ENCODE measurements at places on chromosomes 16 and 17. TPM values are rescaled to one million over a fixed set of nuclear protein-coding genes. Genes with fewer than 3 reads are reported as not detected.
A peak's percentile ranks its signal among the peaks of the same experiment; 100 is the strongest.

The SCARF1 gene
- 5.2 TPM for total RNA-seq

The KRT9 gene
- not detected for total RNA-seq

The NUDT7 gene
- 2.3 TPM for total RNA-seq

- H3K27ac ChIP-seq = no peak overlapping the region
- DNase-seq = no peak
- peaks cover 13% of the 10 kb centered on the region for H3K4me1 ChIP-seq
- no peak overlapping the region for H3K4me3 ChIP-seq
- H3K27me3 ChIP-seq = no peaks in the 10 kb centered on the region
Measured at GRCh38 chr17:80104321-80104955, 3.1 kb downstream of the GAA start.

GRCh38 chr16:60882816-60883215 lies 1153.4 kb downstream of the CDH8 start:
- H3K27ac ChIP-seq = no peak overlapping the region
- H3K27me3 ChIP-seq = no peaks in the 10 kb centered on the region
- no peak for DNase-seq
- no peak overlapping the region for H3K4me3 ChIP-seq
- H3K4me1 ChIP-seq = no peaks in the 10 kb centered on the region

DNA sequence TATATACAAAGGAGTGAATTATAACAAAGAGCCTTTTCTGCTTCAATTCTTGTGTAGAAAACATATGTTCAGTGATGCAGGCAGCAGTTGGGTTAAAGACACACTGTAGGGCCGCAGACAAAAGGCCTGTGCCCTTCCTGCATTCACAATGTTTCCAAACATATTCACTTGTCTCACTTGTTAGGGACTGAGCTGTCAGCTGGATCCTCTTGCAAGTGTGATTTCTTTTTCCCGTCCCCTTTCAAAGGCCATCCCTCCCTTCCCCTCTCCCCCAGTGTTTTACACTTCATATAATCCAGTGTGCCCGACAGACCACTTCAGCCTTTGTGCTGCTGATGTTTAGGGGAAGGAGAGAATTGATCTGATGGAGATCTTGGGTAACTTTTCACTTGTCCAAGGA lies 217.0 kb downstream of the FTO start:
- H3K4me3 ChIP-seq = no peak overlapping the region
- DNase-seq = no peak
- H3K27ac ChIP-seq = no peak overlapping the region
- peaks cover 2% of the 10 kb centered on the region for H3K36me3 ChIP-seq
- peaks cover 2% of the 10 kb centered on the region for H3K4me1 ChIP-seq
- no peaks in the 10 kb centered on the region for H3K27me3 ChIP-seq

- no peak overlapping the region for H3K27ac ChIP-seq
- H3K4me1 ChIP-seq = no peaks in the 10 kb centered on the region
- no peaks in the 10 kb centered on the region for H3K36me3 ChIP-seq
- DNase-seq = no peak
- H3K27me3 ChIP-seq = no peaks in the 10 kb centered on the region
- H3K4me3 ChIP-seq = no peak overlapping the region
Measured at GRCh38 chr16:50011707-50012106, 13.3 kb upstream of the CNEP1R1 start.

DNA sequence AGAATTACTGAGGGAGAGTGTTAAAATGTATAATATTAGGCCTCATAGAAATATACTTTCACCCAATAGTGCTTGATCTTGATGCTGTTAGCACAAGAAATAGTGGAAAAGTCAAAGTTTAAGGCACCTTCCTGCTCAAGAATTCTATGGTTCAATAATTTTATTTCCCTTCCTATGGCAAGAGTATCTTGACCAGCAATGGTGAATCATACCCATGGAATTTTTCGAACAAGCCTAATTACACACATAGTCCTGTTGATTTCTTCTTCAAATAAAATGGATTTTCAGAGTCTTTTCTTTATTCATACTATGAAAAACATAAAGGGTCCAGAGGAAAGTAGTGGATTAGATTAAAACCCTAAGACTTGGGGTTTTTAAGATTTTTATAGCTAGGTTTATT lies 810.6 kb downstream of the CDH11 start:
- H3K27ac ChIP-seq = no peak overlapping the region
- H3K36me3 ChIP-seq = no peaks in the 10 kb centered on the region
- no peak overlapping the region for H3K4me3 ChIP-seq
- DNase-seq = no peak
- no peaks in the 10 kb centered on the region for H3K4me1 ChIP-seq

- H3K36me3 ChIP-seq = no peaks in the 10 kb centered on the region
- H3K4me1 ChIP-seq = peaks cover 49% of the 10 kb centered on the region
Measured at GRCh38 chr16:87393680-87394055, 1.5 kb downstream of the MAP1LC3B start.

GRCh38 chr17:6641247-6641863 lies 495 bp downstream of the TXNDC17 start:
- peak overlapping the region; percentile 80 for H3K4me3 ChIP-seq
- H3K27ac ChIP-seq = peak overlapping the region; percentile 82
- peaks cover 5% of the 10 kb centered on the region for H3K36me3 ChIP-seq
- no peaks in the 10 kb centered on the region for H3K27me3 ChIP-seq

DNA sequence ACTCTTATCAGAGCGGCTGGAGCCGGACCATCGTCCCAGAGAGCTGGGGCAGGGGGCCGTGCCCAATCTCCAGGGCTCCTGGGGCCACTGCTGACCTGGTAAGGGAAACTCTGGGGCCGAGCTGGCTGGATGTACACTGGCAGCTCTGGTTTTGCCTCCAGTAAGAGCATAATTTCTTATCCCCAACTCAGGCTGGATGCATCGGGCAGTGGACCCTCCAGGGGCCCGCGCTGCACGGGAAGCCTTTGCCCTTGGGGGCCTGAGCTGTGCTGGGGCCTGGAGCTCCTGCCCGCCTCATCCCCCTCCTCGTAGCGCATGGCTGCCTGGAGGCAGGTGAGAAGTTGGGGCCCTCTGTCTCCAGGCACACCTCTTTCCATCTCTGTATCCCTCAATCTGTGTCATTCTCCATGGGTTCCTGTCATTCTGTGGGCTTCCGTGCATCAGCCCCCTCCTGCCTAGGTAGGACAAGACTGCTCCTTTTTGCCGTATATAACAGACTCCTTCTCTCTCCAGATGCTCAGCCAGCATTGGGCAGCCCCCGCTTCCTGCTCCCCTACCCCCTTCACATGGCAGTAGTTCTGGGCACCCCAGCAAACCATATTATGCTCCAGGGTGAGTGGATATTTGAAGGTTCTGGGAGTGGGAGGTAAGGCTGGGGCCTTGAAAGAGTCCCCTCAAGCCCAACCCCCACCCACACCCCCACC lies 9.4 kb upstream of the TMEM88 start:
- H3K4me1 ChIP-seq = peaks cover 23% of the 10 kb centered on the region
- no peak for DNase-seq
- peak overlapping the region; percentile 81 for H3K4me3 ChIP-seq
- no peaks in the 10 kb centered on the region for H3K27me3 ChIP-seq
- peak overlapping the region; percentile 99 for H3K27ac ChIP-seq

GRCh38 chr17:83203073-83203471 lies 123.7 kb downstream of the METRNL start:
- peak; percentile 72 for DNase-seq
- H3K4me3 ChIP-seq = no peak overlapping the region
- no peaks in the 10 kb centered on the region for H3K36me3 ChIP-seq
- peaks cover 26% of the 10 kb centered on the region for H3K4me1 ChIP-seq
- H3K27ac ChIP-seq = peak overlapping the region; percentile 70

DNA sequence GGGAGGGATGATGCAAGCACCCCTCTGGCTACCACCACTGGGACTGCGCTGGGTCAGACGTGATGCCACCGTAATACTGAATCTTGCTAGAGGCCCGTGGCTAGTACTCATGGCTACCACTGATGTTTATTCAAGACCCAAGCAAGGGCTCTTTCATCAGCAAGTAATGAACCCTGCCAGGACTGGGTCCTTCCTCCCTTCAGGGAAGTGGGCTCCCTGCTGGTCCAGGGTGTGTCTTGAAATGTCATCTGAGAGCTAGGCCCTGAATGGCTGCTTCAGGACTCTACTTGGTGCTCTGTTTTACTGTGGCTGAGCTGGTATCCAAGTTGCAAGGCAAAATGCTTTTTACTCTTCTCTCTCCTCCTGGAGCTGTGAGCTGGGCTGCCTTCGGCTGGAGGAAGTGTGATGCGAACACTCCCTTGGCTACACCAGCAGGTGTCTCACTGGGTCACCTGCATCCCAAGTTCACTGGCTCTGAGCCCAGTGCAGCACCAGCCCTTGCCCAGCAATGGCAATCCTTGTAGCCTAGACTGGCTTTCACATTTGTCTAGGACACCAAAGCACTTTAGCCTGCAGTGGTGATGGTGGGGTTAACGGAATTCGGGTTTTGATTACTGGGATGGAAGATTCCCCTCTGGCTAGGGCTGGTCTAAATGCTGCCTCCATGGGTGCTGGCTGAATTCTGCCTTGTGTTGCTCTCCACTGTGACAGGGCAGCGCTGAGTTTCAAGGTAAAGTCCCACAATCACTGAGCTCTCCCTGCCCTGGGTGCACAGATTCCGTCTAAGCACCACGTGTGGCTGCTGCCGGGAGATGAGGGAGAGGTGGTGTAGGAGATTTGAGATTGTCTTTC lies 98.6 kb downstream of the USP22 start:
- no peaks in the 10 kb centered on the region for H3K27me3 ChIP-seq
- no peaks in the 10 kb centered on the region for H3K36me3 ChIP-seq
- no peak overlapping the region for H3K27ac ChIP-seq
- H3K4me1 ChIP-seq = no peaks in the 10 kb centered on the region
- DNase-seq = no peak

GRCh38 chr16:28288114-28288513 lies 4.2 kb upstream of the SBK1 start:
- DNase-seq = no peak
- H3K36me3 ChIP-seq = no peaks in the 10 kb centered on the region
- no peaks in the 10 kb centered on the region for H3K27me3 ChIP-seq
- H3K4me1 ChIP-seq = peaks cover 46% of the 10 kb centered on the region
- H3K27ac ChIP-seq = peak overlapping the region; percentile 66

- H3K4me1 ChIP-seq = no peaks in the 10 kb centered on the region
- no peak overlapping the region for H3K4me3 ChIP-seq
- DNase-seq = no peak
- H3K27me3 ChIP-seq = no peaks in the 10 kb centered on the region
Measured at GRCh38 chr16:86819533-86819892, 241.2 kb downstream of the FOXL1 start.

- H3K27me3 ChIP-seq = no peaks in the 10 kb centered on the region
- peak overlapping the region; percentile 25 for H3K27ac ChIP-seq
- peaks cover 79% of the 10 kb centered on the region for H3K36me3 ChIP-seq
- no peak for DNase-seq
Measured at GRCh38 chr16:10539236-10539635, 41.2 kb downstream of the EMP2 start.

DNA sequence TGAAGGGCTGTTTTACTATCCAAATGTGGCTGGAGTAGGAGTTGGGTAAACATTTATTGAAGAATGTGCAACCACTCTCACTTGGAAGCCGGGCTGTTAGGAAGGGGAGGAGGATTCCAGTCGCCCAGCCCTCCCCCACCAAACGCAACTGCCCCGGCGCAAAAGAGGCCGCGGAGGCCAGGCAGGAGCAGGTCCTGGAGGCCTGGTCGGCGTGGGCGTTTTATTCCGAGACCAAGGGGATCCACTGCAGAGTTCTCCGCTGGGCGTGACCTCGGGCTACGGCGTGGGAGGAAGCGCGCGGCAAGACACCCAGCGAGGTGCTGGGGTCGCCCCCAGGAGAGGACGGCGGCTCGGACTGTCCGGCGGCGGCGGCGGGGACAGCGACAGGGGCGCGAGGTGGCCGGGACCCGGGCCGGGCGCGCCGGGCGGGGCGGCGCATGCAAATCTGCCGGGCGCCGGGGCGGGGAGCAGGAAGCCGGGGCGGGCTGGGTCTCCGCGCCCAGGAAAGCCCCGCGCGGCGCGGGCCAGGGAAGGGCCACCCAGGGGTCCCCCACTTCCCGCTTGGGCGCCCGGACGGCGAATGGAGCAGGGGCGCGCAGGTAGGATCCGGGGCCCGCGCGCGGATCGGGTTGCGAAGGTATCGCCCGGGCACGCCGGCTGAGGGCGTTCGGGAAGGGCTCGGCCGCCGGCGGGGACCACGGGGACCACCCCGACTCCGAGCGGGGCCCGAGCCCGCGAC lies at the start of gene IL4R:
TSS of gene IL4R (plus strand) at position 553 of the 739 bp plus-strand sequence. CDS start 26,230 bp downstream, outside the sequence.
- H3K4me1 ChIP-seq = no peaks in the 10 kb centered on the region
- peak within 1 kb of the TSS; percentile 85 for H3K27ac ChIP-seq

- peak; percentile 99 for DNase-seq
- H3K27me3 ChIP-seq = no peaks in the 10 kb centered on the region
- H3K36me3 ChIP-seq = no peaks in the 10 kb centered on the region
Measured at GRCh38 chr16:16021988-16022682, 72.7 kb downstream of the ABCC1 start.

DNA sequence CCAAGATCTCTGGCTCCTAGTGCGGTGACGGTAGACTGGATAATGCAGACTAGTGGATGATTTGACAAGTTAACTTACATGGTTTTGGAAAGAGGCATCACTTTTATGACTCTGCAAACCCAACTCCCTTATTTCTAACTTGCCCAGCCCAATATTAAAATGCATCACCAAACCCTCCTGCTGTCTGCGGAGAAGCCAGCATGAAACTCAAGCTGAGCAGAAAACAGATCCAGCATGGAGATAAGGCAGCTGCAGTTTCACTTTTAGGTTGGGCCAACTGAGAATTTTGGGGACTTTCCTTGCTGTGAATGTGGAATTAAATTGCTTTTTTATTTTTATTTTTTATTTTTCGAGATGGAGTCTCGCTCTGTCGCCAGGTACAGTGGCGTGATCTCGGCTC lies 27.8 kb downstream of the CDH1 start:
- no peak overlapping the region for H3K27ac ChIP-seq
- no peaks in the 10 kb centered on the region for H3K4me1 ChIP-seq
- no peak overlapping the region for H3K4me3 ChIP-seq
- no peak for DNase-seq
- H3K36me3 ChIP-seq = no peaks in the 10 kb centered on the region

- no peak overlapping the region for H3K27ac ChIP-seq
- no peak overlapping the region for H3K4me3 ChIP-seq
- DNase-seq = no peak
- no peaks in the 10 kb centered on the region for H3K27me3 ChIP-seq
- H3K4me1 ChIP-seq = peaks cover 14% of the 10 kb centered on the region
Measured at GRCh38 chr16:50765260-50765659, 23.4 kb downstream of the CYLD start.
